ENCODE measurements at places on chromosomes 2 and 18.

DNA sequence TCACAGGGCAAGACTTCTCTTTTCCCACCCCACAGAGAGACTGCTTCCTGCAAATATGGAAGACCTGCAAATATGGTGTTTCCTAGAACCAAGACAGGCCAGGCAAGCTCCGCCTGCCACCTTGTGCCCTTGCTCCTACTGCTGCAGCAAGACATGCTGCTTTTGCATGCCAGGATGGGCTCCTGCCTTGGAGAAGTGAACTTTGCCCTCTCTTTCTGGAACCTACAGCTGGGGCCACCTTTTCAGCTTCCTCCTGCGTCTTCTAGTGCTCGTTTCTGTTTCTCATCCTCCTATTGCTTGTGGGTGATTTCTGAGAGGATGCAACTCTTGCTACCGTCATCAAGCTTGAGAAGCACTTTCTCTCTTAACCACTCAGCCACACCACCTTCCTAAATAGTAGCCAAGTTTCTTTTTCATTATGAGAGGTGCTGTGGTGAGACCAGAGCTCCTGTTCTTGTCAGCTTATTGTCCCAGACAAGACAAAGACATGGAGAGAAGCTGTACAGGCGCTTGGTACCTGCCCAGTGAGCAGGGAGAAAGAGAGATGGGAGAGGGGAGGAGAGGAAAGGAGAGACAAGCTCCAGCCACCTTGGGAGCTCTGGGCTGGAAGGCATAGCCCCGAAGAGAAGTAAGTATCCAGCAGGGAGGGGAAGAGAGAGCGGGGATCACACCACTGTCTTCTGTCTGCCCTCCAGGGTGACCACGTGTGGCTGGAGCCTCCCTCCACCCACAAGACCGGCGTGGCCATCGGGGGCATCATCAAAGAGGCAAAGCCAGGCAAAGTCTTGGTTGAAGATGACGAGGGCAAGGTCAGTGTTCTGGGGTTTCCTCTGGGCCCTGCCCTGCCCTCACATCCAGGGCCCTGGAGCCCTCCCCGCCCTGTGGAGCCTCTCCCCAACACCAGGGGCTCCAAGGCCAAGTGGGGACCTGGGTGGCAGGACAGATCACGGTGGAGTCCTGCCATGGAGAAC lies 28.3 kb downstream of the MYO7B start:
- DNase-seq: no peak

DNA sequence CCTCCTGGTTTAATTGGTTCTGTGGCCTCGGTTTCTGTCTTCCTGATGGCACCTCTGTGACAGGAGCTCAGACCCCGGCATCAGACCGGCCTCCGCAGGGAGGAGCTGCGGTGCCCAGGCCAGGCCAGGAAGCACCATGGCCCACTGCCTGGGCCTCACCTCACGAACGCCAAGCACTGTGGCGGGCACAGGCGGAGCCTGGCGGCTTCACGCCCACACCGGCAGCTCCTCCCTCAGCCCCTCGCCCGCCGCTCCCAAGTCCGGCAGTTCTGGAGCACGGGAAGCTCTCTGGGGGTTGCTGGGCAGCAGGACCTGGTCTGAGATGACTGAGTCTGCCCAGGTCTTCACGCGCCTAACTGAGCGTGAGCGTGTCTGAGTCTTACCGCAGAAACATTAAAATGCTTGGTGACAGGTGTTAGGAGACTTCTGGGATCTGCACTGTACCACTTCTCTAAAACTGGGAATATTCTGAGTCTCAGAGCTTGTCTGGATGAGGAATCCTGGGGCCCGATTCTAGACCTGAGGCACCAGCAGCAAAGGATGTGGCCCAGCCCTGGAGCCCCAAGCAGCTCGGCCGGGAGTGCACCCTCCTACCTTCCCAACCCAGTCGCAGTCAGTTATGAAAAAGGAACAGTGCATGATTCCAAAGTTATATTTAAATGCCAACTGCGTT lies 21.9 kb downstream of the RTP5 start:
- DNase-seq: no peak

DNA sequence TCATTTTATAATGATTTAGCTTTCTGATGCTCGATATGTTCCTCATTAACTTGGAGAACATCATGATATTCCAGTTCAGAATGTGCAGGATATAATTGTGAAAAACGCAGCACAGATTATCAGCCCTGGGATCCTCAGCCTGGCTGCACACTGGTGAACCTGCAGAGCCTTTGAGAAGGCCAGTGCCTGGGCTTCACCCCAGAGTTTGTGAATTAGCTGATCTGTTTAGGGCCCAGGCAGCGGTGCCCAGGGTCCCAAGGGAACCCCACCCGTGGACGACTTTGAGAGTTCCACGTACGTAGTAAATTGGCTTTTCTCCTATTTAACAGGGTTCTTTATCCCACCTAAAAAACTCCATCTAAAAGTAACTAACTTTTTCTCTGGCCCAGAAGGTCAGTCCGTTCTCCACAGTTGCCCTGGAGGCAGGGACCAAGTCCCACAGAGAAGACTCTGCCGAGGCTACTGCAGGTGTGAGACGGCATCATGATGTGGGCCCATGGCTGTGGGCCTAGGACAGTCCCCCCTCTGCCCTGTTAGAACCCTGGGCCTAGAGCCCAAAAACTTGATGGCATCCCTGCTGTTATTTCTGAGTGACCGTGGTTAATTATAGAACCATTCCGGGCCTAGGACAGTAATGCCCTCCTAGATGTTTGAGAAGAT lies 39.6 kb upstream of the RPL31 start:
- DNase-seq: no peak

DNA sequence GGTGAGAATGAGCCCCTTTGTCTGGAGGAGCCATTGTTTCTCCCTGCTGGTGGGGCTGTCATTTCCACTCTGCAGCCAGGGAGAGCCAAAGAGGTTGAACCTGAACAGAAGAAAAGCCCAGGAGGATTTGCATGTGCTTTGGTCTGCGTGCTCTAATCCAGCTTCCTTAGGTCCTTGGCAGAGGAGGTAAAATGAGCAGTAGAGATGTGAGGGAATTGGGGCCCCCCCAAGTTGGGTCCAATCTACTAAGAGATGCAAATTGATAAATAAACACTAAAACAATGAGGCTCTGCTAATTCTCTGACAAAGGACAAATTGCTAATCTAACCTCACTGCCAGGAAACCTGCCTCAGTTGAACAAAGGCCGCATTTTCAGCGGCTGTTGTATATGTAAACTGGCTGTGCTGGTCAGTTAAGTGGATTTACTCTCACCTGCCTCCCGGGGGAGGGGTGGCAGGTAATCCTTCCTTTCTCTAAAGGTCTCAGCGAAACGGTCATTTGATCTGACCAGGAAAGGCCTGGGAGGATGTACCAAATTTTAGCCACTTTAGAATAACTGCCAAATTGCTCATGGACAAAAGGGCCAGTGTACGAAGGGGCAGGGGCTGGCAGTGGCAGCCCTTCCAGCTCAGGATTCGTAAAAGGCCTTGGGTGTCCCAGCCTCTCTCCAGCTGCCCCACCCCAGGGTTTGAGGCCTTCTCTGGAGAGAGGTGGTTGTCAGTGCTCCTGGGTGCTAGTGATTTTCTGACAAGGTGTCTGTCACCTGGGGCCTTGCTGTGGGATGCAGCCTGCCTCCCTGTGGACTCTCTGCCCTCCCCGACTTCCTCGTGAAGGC lies 193.6 kb downstream of the MIB1 start:
- DNase-seq: no peak

DNA sequence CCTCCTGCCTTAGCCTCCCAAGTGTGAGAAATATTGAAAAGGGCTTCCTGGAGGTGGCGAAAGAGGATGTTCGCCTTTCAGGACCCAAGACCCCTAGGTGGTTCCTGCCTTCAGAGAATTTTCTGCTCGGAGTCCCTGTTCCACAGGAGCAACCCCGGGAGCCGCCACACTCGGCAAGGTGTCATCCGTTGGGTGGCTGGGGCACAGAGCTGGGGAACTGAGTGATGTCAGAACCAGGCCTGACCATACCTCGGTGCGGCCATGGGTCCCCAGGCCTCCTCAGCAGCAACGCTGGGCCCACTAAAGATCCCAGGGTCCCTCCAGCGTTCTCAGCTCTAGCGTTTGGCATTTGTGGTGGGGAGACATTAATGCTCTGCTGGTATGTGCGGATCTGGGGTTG lies 23.7 kb upstream of the TAF1B start:
- DNase-seq: no peak

DNA sequence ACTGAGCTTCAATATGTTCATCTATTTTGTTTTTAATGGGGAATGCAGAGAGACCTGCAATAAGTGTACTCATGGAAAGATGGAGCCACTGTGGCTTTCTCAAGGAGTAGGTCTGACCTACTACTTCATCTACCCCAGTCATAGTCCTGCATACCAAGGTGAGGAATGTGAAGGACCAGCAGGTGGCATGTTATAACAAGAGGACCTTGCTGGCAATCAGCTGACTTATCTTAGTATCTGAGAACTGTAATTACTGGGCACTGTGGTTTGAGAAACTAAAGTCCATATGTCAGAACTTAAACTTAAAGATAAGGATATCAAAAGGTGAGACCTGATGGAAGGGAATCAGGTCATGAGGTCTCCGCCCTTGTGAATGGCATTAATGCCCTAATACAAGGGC lies 1104.2 kb downstream of the BCL11A start:
- DNase-seq: no peak

- no peak for DNase-seq
Measured at GRCh38 chr2:146598791-146599190, 1246.0 kb upstream of the ACVR2A start.

GRCh38 chr18:13606604-13607254 lies 119.6 kb downstream of the FAM210A start:
- DNase-seq: no peak

GRCh38 chr2:38264396-38265221 lies 112.5 kb downstream of the ATL2 start:
- no peak for DNase-seq

DNA sequence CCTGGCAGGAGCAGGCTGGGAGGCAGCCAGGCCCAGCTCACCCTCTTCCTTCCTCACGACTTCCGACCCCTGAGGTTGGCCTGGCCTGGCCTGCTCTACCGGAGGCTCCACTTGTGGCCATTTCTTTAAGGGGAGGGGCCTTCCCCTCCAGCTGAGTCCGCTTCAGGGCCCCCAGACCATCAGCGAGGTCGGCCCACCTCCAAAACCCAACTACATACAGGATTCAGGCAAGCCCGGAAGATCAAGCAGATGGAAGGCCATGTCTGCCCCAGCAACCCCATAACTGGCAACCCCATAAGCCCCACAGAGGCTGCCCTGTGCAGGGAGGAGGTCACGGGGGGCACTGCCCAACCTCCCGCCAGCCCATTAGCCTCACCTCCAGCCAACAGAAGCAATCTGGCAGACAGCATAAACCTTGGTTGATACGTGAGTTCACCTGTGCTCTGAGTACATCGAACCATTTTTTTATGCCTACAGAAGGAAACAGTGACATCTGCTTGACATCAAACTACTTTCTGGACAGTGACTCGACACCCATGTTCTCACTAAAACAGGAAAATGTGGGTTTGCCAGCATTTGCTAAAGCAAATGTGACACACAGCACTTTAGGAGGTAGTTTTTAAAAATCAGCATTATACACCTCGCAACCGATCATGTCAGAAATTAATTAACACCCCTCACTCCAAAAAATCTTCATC lies 98.9 kb downstream of the EIPR1 start:
- DNase-seq: no peak

- DNase-seq: no peak
Measured at GRCh38 chr2:143475041-143475776, 346.0 kb downstream of the ARHGAP15 start.

DNA sequence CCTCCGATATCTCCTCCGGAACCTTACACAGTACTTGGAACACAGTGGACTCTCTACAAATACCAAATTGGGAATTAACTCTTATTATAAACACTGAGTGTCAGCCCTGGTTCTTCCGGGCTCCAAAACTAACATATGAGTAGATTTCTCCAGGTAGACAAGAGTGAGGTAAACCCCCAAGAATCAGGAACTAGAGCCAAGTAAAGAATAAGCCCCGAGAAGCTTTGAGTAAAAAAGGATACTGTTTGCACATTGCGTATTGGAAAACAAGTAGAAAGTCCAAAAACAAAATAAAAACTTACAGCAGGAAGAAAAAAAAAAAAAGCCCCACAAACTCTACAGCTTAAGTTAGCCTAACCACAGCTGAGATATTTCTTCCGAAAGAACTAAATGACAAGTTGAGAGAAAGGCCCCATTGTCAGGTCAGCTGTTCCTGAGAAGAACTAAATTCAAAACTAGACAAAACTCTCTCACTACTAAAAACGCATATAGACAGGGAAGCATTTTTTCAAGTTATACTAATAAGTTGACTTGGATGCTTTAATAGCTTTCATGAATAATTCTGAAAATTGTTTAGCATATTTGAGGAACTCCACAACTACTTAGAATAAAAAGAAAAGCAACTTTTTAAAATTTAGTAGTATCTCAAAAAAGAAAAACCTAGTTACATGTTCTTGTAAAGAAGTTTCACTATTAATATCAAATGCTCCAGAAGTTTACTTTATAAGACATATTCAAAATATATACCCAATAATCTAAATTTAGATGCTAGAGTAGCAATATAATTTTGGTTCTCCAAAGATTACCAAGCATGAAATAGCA lies 4.3 kb upstream of the HAAO start:
- DNase-seq: no peak

DNA sequence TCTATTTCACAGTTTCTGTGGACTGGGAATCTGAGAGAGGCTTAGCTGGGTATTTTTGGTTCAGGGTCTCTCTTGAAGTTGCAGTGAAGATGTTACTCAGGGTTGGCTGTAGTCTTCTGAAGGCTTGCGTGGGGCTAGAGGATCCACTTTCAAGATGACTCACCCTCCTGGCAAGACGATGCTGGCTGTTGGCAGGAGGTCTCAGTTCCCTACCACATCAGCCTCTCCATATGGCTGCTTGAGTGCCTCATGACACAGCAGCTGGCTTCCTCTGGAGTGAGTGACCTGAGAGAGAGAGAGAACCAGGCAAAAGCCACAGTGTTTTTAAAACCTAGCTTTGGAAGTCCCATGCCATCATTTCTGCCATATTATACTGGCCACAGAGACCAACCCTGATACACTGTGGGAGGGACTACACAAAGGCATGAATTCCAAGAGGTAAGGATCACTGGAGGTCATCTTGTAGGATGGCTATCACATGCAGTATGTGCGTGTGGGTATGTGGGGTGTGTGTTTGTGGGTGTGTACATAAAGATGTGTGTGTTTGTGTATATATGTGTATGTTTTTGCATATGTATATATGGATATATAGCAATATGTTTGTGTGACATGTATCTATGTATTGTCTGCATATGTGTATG lies 25.1 kb downstream of the DNPEP start:
- no peak for DNase-seq

- DNase-seq: no peak
Measured at GRCh38 chr2:219331560-219332213, 857 bp downstream of the RESP18 start.

DNA sequence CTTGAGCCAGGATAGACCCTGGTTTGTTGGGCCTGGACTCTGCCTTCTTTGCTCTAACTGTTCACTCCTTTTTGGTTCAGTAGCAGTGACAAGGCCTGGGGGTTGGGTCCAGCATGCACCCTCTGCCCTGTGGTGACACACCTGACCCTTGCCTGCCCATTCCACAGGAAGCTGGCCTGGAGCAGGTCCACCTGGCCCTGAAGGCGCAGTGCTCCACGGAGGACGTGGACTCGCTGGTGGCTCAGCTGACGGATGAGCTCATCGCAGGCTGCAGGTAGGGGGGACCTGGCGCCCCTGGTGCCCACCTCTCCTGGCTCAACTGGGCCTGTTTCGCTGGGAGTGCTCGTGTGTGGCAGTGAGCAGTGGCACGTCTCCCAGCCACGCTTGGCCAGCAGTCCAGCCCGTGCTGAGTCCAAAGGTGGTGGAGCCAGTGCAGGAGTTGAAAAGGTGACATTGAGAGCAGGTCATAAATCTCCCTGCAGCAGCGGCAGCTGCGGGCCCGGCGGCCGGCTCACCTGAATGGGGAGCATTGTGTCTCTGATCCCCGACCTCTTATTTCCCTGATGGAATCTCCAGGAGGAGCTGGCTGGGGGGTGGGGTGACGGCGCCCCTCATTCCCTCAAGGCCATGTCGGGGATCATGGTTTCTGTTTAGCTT lies 102.6 kb downstream of the DYSF start:
- DNase-seq: no peak

All from stimulated activated CD4-positive, alpha-beta T cell treated with anti-CD3 and anti-CD28 coated beads, Interleukin-1b, Interleukin-23, amount 100 ng/mL, for 1 hour (primary cell).